Bronchus fibroblast of lung (primary cell): ENCODE measurements at places on chromosomes 7 and 10. TPM values are rescaled to one million over a fixed set of nuclear protein-coding genes. Genes with fewer than 3 reads are reported as not detected.

The ZPBP gene
- not detected in 2 replicates for total RNA-seq

The MYO3A gene
- total RNA-seq: not detected in 2 replicates

The ZNF511 gene
- total RNA-seq: 59.2 and 59.7 TPM in 2 replicates

The POLR2J2 gene
- 0.17 and 0.30 TPM in 2 replicates for total RNA-seq

The PLPP4 gene
- total RNA-seq: not detected in 2 replicates

The PILRA gene
- total RNA-seq: under 0.01 TPM in 1 of 2 replicates, not detected in the other

The VOPP1 gene
- total RNA-seq: 62.0 and 62.2 TPM in 2 replicates

The SLC39A12 gene
- total RNA-seq: not detected in 2 replicates

The TES gene
- 40.9 and 47.1 TPM in 2 replicates for total RNA-seq

The SEMA3D gene
- total RNA-seq: 0.15 and 0.50 TPM in 2 replicates

The AGAP5 gene
- total RNA-seq: 2.5 TPM in 2 replicates

The CPED1 gene
- 30.4 and 32.4 TPM in 2 replicates for total RNA-seq

The EGFR gene
- total RNA-seq: 39.8 and 42.0 TPM in 2 replicates

The CFTR gene
- total RNA-seq: 0.30 and 0.67 TPM in 2 replicates

The HTR5A gene
- not detected in 2 replicates for total RNA-seq
